Stimulated activated CD8-positive, alpha-beta memory T cell treated with anti-CD3 and anti-CD28 coated beads, Interleukin-7, amount 100 ng/mL, for 48 hours (primary cell): ENCODE measurements at places on chromosomes 2 and 18.

DNA sequence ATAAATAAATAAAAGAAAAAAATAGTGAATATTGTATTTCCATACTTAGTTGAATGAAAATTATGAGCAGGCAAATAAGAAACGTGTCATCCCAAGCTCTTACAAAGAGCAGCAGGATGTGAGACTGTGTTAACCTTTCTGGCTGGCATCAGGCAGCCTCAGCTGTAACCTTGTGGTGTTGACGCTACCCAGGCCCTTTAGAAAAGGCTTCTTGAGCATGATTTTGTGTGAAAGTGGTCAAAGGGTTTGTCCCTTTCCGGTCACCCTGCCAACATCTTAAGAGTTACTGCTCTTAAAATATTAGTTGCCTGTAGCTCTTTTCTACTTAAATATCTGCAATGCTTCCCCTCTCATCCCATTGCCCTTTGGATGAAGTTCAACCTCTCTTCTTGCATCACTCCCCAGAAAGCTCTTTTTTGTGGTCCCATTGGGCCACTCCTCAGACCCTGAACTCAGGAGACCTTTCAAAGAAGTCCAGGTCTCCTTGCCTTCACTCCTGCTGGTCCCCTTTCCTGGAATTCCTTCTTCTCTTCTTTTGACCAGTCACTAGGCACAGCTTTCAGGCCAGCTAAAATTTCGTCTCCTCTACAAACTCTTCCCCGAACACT lies 35.0 kb downstream of the RHOB start:
- DNase-seq, result no peak

DNA sequence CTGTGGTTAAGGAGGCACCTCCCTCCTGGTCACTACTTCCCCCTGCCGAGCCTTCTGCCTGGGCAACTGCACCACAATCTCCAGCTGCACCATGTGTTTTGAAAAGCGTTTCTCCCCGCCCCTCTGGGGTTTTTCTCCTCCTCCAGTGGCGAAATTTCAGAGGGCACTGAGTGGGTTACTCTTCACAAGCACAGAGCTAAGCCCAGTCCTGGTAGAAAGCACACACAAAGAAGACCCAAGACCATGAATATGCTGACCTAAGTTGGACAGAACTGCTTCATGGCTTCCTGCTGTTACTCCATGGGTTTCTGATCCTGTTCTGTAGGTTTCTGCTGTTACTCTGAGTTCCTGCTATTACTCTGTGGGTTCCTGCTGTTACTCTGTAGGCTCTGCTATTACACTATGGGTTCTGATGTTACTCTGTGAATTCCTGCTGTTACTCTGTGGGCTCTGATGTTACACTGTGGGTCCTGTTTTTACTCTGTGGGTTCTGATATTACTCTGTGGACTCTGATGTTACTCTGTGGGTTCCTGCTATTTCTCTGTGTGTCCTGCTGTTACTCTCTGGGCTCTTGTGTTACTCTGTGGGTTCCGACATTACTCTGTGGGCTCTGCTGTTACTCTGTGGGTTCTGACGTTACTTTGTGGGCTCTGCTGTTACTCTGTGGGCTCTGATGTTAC lies 216.6 kb downstream of the RTP5 start:
- DNase-seq, result no peak

DNA sequence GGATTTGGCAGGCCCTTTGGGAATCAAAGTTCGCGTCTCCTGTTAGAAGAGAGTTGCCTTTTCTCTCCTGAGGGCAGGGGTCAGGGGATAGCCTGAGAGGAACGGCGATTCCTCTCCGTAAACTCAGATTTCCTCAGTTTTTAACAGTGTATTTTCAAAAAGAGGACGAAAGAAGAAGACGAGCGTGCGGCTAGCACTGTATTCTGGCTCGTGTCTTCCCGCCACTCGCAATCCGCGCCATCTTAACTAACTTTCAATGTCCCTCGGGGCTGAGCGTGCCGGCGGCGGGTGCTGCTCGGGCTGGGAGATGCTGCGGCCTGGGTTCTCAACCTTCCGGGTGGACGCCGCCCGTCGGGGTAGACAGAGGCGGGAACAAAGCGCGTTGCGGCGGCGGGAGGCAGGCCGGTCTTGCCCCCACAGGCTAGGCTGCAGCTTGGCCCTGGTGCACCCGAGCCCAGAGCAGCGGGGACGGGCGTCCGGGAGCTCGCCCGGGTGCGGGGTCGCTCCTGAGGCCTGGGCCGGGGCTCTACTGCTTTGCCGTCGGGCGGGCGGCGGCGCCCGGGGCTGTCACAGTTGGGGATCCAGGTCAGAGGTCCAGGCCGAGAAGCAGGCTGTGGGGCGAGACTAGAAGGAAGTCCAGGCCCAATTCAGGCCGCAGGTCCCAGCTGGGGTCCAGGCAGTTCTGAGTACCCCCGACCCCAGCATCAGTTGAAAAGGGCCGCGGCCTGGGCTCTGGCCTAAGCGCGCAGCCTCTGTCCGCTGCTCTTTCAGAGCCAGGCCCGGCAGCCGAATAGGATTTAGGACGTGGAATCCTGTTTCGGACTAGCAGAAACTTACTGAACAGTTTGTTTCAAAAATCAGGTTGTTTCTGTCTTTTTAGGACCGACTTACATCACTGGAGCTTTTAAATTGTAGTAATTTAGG lies 11.8 kb downstream of the TBR1 start:
- DNase-seq, result no peak

- DNase-seq, result no peak
These were observed 172.0 kb downstream of the SLC4A10 start for GRCh38 chr2:161796192-161796591.

DNA sequence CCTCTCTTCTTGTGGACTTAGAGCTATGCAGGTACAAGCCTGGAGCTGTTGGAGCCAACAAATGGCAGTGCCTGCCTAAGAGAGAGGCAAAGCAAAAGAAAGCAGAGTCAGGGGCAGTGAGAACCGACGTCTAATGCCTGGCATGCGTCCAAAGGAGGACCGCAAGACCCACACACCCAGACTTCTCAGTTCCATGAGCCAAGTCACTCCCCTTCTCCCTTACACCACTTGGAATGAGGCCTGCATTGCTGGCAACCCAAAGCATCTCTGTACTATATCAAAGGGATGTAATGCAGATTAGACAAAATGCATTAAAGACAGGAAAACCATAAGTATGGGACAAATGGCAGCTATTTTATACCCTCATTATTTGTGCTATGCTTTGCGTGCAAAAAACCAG lies 49.9 kb upstream of the RNU4ATAC start:
- DNase-seq, result no peak

GRCh38 chr2:164808776-164809175 lies 32.8 kb downstream of the COBLL1 start:
- DNase-seq, result no peak

DNA sequence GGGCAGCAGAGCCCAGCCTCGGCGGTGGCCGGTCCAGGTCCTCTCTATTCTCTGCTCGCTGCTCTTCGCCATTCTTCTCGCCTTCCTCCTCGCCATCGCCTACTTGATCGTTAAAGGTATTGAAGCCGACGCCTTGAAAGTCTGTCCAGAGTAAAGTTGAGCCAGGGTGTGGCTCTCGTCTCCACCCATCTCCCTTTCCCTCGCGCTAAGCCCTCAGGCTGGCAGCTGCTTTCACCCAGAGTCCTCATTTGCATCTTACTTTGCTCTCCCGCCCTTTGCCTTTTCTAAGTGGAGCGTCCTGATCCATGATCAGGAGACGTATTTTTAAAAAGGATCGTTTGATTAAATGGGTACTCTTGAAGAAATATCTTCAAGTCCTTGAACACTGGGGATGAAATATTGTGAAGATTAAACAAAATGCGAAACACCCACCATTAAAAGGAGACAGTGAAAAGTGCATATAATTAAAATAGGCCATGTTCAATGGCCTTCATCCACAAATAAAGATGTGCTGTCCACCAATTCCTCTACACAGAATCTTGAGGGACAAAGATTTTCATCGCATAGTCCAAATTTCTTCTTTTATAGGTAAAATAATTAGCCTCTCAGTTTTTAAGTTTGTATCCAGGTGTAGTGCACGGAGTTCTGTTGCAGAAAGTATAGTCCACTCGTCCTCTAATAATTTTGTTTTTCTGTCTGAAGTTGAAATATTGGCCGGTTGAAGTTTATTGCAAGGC lies 657 bp downstream of the ARL6IP6 start:
- no peak for DNase-seq
